ENCODE measurements at places on chromosomes 12 and 14.
A peak's percentile ranks its signal among the peaks of the same experiment; 100 is the strongest.

- no peak for DNase-seq
Measured at GRCh38 chr14:73142216-73142615, 5.9 kb downstream of the PSEN1 start.

DNA sequence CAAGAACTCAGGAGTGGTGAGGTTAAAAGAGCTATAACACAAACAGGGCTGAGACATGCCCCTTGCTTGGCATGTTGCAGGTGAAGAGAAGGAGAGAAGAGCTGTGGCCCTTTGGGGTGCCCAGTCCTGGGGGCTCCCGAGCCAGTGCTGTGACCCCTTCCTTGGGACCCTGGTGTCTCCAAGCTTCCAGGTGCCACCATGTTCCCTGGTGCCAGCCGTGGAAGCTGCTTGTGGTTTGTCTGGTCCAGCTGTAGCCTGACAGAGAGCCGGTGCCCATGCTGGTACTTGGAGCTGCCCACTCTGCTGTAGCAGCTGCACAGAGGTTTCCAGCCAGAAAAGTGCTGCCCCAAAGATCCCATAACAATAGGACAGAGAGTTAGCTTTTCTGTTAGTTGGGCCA lies 159.2 kb upstream of the SLC38A2 start:
- DNase-seq = no peak

GRCh38 chr12:39892146-39892545 lies 213.7 kb downstream of the SLC2A13 start:
- DNase-seq = no peak

DNA sequence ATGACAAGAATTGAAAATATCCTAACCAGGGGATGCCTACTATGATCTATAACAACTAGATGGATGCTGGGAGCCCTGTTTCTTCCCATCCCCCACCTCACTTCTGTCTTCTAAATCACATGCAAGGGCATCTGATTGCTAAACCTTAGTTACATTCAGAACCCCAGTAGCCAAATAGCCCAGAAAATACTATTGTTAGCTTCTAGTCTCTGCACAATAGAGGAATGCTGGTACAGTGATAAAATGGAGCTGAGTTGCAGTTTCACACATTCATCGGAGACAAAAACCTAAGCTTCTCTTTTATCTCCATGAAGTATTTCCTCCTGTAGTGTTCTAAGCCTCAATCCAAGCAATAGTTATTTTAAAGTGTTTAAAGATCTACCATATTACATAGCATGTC lies 942.9 kb downstream of the RPS29 start:
- DNase-seq = no peak

GRCh38 chr12:110966081-110966760 lies 45.8 kb upstream of the MYL2 start:
- DNase-seq = no peak

GRCh38 chr14:103899833-103900232 lies 28.4 kb upstream of the TDRD9 start:
- DNase-seq = no peak

- no peak for DNase-seq
Measured at GRCh38 chr12:124915239-124916236, 1.1 kb upstream of the UBC start.

DNA sequence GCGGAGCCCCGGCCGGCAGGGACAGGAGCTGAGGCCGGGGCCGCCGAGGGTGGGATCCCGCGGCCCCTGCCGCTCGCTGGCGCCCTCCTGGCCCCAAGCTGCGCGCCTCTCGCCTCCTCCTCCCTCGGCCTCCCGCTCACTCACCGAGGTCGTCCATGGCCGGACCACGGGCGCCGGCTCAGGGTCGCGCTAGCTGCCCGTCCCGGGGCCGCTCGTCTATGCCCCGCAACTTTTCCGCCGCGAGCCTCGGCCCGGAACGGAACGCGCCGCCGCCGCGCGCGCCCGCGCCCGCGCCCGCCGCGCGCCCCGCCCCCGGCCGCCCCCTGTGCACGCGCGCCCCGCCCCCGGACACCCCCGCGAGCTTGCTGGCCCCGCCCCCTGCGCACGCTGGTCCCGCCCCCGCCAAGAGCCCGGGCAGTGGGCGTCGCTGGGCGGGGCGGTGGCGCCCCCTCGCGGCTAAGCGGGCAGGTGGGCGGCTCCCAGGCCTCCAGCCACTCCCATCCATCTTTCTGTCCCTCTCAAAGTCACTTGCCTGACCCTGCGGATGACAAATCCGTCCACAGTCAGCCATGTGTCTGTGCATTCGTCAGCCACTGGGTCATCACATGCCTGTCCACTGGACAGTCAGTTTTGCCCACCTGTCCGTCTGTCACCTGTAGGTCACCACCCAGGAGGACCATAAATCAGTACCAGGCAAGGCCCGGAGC lies at the start of gene PXN:
PXN (minus strand) TSS at position 258 of the 707 bp plus-strand sequence; CDS start at position 157, 101 bp downstream.
- DNase-seq = peak; percentile 40

DNA sequence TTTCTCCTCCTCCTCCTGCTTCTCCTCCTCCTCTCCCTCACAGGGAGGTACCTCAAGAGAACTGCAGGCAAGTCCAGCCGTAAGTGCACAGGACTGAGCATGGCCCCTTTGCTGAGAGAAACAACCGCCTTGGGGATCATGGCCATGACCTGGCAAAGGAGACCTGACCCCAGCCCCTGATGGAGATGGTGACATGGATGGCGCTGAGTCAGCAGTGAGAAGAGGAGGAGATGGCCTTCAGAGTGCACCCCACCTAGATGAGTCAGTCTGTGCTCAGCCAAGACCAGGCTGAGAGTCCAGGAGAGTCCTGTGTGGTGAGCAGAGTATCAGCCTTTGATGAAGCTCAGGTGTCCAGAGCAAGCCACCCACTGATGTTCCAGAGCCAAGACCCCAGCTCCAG lies 36.4 kb downstream of the MEG3 start:
- no peak for DNase-seq

DNA sequence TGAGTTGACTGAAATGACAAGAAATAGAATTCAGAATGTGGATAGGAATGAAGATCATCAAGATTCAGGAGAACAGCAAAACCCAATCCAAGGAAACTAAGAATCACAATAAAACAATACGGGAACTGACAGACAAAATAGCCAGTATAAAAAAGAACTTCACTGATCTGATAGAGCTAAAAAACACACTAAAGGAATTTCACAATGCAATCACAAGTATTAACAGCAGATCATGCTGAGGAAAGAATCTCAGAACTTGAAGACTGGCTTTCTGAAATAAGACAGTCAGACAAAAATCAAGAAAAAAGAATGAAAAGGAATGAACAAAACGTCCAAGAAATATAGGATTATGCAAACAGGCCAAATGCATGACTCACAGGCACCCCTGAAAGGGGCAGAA lies 15.3 kb upstream of the OR5AU1 start:
- no peak for DNase-seq

DNA sequence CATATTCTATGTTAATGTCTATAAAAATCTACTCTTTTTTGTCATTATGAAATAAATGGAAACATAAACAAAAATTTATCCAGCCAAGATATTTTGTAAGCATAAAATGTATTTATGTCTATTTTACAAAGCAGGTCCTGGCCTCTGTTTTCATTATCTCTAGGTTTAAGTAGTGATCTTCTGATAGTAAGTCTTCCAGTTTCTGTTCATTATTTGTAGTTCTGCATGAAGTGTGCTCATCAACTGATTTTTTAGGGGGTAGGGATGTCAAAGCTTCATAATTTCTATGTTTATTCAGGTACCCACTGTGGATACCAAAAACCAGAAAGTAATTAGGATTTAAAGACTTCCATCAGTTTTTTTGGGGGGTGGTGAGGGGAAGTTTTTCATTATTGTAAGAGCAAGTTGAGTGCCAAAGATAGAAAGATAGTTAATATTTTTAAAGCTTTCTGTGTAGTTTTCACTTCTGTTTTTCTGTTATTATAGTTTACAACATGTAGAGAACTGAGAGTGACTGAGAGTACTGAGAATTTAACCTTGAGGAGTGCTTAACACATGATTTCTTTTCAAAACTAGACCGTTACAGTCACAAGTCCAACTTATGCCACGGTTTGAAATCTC lies 30.6 kb upstream of the LMO3 start:
- no peak for DNase-seq

DNA sequence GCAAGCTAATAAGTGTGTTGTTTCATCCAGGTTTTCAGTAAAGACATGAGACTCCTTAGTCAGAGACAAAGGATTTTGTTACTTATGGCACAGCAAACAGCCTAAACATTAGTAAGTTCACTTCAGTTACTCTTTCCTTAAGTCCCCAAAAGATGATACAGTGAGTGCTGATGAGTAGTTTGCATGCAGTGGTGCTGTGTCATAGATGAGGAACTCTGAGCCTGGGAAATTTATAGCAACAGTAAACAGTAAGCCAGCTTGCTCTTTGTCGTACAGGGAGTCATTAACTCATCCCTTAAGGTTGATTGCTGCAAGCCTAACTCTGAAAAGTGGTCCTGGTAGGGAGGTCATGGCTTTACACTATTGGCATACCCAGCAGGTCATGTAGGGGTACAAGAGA lies 208.6 kb upstream of the OR4E1 start:
- DNase-seq = no peak

Measured in thoracic aorta (tissue), 2 donors.